ENCODE measurements at places on chromosomes 16 and 17. TPM values are rescaled to one million over a fixed set of nuclear protein-coding genes. Genes with fewer than 3 reads are reported as not detected.

The CDR2L gene
- 0.93 TPM for total RNA-seq

The GPRC5C gene
- total RNA-seq: not detected

The LRRC46 gene
- total RNA-seq: 0.52 TPM

The KRT15 gene
- total RNA-seq: not detected

The G6PC1 gene
- total RNA-seq: not detected

DNA sequence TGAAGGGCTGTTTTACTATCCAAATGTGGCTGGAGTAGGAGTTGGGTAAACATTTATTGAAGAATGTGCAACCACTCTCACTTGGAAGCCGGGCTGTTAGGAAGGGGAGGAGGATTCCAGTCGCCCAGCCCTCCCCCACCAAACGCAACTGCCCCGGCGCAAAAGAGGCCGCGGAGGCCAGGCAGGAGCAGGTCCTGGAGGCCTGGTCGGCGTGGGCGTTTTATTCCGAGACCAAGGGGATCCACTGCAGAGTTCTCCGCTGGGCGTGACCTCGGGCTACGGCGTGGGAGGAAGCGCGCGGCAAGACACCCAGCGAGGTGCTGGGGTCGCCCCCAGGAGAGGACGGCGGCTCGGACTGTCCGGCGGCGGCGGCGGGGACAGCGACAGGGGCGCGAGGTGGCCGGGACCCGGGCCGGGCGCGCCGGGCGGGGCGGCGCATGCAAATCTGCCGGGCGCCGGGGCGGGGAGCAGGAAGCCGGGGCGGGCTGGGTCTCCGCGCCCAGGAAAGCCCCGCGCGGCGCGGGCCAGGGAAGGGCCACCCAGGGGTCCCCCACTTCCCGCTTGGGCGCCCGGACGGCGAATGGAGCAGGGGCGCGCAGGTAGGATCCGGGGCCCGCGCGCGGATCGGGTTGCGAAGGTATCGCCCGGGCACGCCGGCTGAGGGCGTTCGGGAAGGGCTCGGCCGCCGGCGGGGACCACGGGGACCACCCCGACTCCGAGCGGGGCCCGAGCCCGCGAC lies at the start of gene IL4R:
IL4R (plus strand) TSS at position 553 of the 739 bp plus-strand sequence. CDS start 26,230 bp downstream, outside the sequence.
- DNase-seq: peak; percentile 83
- peak within 1 kb of the TSS; percentile 99 for H3K4me3 ChIP-seq
- H3K27me3 ChIP-seq: no peaks in the 10 kb centered on the region
- H3K27ac ChIP-seq: peak within 1 kb of the TSS; percentile 97

DNA sequence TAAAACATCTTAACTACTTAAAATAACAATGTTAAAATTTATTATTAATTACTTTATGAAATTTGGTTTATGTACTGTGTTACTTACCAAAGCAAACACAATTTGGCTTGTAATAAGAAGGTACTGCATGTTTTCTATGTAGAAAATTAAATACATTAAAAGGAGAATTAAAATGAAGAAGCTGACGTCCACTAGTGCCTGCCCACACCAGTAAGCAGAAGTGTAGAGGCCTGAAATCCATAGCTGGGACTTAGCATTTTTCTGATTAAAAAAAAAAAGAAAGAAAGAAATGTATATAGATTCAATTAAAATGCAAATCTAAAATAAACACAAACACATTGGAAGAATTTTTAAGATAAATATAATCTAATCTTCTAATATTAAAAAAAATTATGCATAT lies 35.8 kb upstream of the ABCA9 start:
- DNase-seq: no peak
- no peak overlapping the region for H3K27ac ChIP-seq
- H3K36me3 ChIP-seq: no peaks in the 10 kb centered on the region
- H3K4me1 ChIP-seq: peaks cover 4% of the 10 kb centered on the region
- H3K4me3 ChIP-seq: no peak overlapping the region

GRCh38 chr17:76957678-76958464 lies 89.7 kb downstream of the MGAT5B start:
- H3K27me3 ChIP-seq: no peaks in the 10 kb centered on the region
- H3K4me3 ChIP-seq: no peak overlapping the region
- H3K4me1 ChIP-seq: no peaks in the 10 kb centered on the region
- no peak for DNase-seq
- H3K36me3 ChIP-seq: no peaks in the 10 kb centered on the region

GRCh38 chr17:17269926-17270773 lies 10.9 kb downstream of the COPS3 start:
- H3K27me3 ChIP-seq: no peaks in the 10 kb centered on the region
- DNase-seq: peak; percentile 46
- H3K27ac ChIP-seq: no peak overlapping the region
- no peak overlapping the region for H3K4me3 ChIP-seq
- H3K4me1 ChIP-seq: no peaks in the 10 kb centered on the region

DNA sequence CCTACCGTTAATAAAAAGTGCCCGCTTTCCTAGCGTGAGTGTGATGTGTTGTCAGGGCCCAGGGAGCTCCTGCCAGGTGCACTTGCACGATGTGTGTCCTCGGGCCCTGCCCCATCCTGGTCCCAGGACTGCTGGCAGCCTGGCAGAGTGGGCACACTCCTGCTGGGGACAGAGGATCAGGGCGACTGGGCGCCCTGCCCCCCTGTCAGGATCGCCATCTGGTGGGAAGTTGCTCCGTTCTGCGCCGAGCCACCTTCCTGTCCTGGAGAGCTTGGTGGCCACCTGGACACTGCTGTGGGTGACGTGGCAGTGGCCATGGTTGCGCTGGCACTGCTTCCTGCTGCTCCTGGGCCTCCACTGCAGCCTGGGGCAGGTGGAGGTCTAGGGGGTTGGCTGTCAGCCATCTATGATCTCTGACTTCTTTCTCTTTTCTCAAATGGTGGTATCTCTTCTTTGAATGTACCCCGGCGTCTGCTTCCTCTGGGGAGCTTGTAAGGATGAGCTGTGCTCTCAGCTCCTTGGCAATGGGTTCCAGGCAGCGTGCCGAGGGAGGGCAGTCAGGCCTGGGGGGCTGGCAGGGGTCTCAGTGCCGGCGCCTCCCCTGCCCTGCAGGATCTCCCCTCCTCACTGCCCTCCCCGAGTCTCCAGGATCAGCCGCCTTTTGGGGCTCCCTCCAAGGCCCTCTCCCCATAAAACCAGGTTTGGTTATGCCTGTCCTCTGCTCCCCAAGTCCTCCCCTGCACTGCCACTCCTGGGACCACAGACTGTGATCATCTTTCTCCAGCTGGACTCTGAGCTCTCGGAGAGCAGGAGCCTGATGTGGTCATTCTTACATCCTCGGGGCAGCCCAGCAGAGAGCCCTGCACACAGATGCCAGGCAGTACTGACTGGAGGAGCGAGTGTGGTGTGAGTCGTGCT lies 76.9 kb downstream of the AMFR start:
- H3K27ac ChIP-seq: no peak overlapping the region
- H3K4me3 ChIP-seq: no peak overlapping the region
- no peaks in the 10 kb centered on the region for H3K27me3 ChIP-seq
- no peaks in the 10 kb centered on the region for H3K4me1 ChIP-seq

Data from activated naive CD4-positive, alpha-beta T cell treated with anti-CD3 and anti-CD28 coated beads for 36 hours (primary cell).